Dermis blood vessel endothelial cell (primary cell): ENCODE measurements at places on chromosomes 11 and 22. TPM values are rescaled to one million over a fixed set of nuclear protein-coding genes. Genes with fewer than 3 reads are reported as not detected.

Gene TTC38
- 34.9 and 50.9 TPM in 2 replicates for total RNA-seq

Gene C11orf87
- not detected in 2 replicates for total RNA-seq

Gene CCDC15
- 1.5 and 2.9 TPM in 2 replicates for total RNA-seq

Gene CADM1
- 0.56 and 2.2 TPM in 2 replicates for total RNA-seq

Gene CEND1
- 0.14 and 0.17 TPM in 2 replicates for total RNA-seq

Gene GSTP1
- total RNA-seq: 833 and 1,138 TPM in 2 replicates

Gene FAM111B
- total RNA-seq: 20.6 and 37.6 TPM in 2 replicates

DNA sequence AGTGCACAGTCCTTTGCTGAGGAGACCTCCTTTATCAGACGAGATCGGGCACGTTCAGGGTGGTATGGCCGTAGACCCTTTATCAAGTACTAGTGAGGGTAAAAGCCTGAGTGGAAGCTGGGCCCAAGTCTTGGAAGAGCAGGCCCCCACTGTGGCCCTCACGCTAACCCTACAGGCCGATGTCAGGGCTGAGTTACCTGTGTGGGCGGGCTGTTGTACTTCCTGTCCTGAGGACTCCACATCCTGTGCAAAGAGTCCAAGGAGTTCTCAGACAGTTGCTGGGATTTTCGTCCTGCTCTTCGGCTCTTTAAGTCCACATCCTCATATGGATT is 34.9 kb downstream of the RPL27A start:
- DNase-seq: no peak

DNA sequence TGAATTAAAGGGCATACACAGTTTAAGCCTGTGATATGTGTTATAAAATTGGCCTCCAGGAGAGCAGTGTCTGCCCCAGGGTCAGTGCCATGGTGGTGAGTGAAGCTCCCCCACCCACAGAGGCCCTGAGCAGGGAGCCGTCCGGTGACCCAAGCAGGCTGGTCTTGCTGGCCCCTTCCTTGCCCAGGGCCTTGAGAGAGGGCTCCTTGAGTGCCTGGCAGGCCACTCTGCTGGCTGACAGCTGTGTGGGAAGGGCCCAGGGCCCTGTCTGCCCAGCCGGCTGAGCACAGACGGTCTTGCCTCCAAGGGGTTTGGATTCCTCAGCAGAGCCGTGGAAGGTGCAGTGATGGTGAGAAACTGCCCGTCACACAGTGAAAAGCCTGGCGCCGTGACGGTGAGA is 25.9 kb downstream of the PTDSS2 start:
- DNase-seq: no peak

DNA sequence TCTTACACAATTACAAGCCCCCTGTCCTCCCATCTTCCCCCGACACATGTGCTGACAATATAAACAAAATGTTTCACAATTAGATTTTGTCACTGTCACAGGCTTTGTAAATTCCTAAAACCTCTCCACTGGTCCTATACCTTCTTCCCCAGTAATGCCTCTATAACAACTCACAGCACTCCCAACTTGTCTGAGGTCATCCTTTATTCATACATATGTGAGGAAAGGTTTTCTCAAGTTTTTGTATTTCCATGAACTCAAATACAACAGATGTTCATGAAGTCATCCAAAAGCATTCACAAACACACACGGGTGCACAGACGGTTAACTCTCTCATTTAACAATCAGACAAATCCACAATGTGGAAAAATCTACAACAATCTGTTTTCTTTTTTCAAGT is 1.9 kb downstream of the OR52H1 start:
- DNase-seq: no peak

- DNase-seq: peak; percentile 55
These were observed 36.0 kb downstream of the IRAG1 start for GRCh38 chr11:10657308-10658271.

- peak; percentile 52 for DNase-seq
These were observed 1.1 kb downstream of the UBASH3B start for GRCh38 chr11:122656631-122657101.

GRCh38 chr22:23598805-23599518 is 18.9 kb upstream of the IGLL1 start:
- no peak for DNase-seq

GRCh38 chr11:8775734-8776133 is 93.1 kb downstream of the RPL27A start:
- no peak for DNase-seq

DNA sequence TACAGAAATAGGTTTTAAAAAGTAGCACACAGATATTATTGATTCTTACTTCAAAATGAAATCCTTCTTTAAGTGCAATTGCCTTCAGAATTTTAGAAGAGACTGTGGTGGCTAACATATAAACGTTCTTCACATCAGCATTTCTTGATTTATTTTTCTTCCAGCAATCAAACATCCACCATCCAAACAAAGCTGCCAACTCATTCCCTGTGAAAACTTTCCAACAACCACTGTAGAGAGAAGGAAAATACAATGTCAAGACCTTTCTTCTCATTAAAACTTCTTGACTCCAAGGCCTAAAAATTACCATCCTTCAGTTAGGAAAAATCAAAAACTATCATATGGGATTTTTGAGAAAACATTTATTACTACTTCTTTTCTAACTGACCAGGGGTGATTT is 34.0 kb upstream of the P4HA3 start:
- DNase-seq: no peak

DNA sequence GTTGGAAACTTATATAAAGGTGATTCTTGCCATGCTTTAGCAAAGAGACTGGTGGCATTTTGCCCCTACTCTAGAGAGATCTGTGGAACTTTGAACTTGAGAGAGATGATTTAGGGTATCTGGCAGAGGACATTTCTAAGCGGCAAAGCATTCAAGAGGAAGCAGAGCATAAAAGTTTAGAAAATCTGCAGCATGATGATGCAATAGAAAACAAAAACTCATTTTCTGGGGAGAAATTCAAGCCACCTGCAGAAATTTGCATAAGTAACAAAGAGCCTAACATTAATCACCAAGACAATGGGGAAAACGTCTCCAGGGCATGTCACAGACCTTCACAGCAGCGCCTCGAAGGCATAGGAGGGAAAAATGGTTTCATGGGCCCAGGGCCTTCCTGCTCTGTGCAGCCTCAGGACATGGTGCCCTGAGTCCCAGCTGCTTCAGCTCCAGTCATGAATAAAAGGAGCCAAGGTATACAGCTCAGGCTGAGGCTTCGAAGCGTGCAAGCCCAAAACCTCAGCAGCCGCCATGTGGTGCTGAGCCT is 83.4 kb downstream of the MRTFA start:
- no peak for DNase-seq

DNA sequence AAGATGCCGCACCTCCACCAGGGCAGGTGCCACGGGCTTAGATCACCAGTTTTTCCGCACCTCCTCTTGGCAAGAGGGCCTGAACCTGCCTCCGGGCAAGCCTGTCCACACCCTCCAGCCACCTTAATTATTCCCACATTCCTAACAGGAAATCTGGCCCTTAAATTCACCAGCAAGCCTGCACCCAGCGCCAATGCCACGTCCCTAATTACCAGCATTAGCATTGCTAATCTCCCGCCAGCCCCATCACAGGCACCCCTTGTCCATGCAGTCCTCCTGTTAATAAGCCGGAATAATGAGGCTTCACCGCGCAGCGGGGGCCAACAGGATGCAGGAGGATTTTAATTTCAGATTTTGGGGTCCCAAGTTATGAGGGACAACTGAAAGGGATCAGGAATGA is 69.7 kb downstream of the PHF21B start:
- DNase-seq: no peak

GRCh38 chr11:15258433-15259165 is 143.9 kb downstream of the INSC start:
- no peak for DNase-seq

DNA sequence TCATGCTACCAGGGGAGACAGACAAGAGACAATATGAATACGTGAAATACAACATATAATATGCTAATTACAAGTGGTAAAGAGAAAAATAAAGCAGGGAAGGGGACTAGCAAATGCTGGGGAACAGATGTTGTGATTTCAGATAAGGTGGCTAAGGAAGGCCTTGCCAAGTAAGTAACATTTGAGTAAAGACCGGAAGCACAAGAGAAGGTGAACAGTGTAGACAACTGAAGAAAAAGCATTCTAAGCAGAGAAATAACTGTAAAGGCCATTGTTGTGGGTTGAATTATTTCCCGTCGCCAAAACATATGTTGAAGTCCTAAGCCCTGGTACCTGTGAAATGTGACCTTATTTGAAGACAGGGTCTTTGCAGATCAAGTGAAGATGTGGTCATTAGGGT is 63.7 kb upstream of the EED start:
- DNase-seq: no peak

DNA sequence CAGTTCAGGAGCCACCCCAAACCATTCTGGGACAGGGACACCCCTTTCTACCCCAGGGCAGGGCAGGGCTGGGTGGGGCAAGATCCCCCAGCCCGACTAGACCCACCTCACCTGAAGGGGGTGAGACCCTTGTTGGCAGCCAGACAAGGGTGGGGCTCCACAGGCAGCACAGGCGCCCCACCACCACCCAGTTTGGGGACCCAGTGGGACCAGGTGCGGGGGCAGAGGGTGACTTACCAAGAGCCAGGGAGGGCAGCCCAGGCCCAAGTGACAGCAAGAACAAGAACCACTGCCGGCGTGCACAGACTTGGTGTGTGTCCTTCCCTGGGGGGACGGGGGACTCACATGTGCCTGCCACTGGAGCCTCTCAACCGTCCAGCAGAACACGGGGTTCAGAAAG is 2.2 kb downstream of the ADM2 start:
- DNase-seq: no peak

- DNase-seq: no peak
These were observed 1.6 kb downstream of the RTCB start for GRCh38 chr22:32410459-32410858.

GRCh38 chr11:41045266-41045665 is 414.2 kb downstream of the LRRC4C start:
- DNase-seq: no peak

DNA sequence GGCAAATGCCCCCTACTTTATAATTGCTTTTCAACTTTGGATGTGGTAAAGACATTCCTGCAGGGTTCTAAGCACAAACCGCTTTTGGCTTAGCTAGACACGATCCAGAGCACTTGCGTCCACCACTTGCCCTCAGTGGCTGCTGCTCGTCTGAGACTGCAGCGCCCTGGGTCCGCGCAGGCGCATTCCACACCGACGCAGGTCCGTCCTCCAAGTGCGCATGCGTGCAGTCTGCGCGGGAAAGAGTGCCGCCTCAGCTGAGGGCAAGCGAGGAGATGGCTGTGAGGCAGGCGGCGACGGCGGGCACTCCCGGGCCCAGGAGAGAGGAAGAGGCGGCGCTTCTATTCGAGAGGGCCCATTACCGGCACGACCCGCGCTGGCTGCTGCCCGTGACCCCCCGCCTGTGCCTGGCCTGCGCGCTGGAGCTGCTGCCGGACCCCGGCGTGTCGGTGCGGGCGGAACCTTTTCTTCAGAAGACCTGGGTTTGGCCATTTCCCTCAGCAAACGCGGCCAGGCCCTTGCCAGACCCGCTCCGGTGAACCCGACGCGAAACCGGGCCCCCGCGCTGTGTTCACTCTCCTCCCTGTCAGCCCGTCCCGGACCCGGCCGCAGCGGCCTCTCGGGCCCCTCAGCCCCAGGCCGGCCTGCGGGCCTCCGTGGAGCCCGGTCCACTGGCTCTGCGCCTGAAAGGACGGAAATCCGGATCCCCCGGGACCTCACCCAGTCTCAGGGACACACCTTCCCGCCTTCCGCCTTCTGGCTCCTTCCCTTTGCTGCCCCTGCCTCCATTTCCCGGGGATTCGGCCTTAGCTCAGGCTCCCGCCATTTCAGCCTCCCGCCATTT is at the start of gene MEI1:
MEI1 (plus strand) TSS at position 240 of the 844 bp plus-strand sequence; CDS start at position 276, 36 bp downstream.
- peak; percentile 86 for DNase-seq

DNA sequence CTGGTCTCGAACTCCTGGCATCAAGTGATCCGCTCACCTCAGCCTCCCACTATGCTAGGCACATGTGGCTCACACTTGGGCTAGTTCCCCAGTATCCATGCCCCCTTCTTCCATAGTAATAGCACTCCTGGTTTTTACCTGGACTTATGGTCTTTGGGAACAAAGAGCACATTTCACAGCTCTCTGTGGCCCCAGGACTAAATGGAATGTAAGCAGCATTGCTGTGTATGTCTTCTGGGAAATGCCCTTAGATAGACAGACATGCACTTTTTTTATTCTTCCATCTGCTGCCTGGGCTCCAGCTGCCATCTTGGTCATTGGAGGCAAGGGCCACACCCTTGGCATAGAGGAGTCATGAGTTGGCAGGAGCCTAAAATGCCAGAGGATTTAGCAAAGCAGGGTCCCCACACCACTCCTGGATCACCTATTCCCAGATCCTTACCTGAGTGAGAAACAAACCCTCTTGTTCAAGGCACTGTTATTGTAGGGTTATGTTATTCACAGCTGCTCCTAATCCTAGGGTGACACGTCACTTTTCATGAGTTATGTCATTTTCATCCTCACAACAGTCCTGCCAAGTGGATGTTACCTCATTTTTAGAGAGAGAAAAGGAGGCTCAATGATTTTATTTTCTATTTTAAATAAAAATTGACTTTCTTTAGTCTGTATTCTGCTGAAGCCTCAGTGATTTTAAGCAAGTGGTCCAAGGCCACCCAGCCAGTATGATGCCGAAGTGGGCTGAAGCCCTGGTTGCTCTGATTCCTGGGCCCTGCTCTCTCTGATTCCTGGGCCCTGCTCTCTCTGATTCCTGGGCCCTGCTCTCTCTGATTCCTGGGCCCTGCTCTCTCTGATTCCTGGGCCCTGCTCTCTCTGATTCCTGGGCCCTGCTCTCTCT is 15.7 kb upstream of the GDPD5 start:
- DNase-seq: no peak

- DNase-seq: no peak
These were observed 577.4 kb upstream of the LUZP2 start for GRCh38 chr11:23919455-23919854.

GRCh38 chr11:29312812-29313211 is 704.0 kb downstream of the KCNA4 start:
- no peak for DNase-seq

DNA sequence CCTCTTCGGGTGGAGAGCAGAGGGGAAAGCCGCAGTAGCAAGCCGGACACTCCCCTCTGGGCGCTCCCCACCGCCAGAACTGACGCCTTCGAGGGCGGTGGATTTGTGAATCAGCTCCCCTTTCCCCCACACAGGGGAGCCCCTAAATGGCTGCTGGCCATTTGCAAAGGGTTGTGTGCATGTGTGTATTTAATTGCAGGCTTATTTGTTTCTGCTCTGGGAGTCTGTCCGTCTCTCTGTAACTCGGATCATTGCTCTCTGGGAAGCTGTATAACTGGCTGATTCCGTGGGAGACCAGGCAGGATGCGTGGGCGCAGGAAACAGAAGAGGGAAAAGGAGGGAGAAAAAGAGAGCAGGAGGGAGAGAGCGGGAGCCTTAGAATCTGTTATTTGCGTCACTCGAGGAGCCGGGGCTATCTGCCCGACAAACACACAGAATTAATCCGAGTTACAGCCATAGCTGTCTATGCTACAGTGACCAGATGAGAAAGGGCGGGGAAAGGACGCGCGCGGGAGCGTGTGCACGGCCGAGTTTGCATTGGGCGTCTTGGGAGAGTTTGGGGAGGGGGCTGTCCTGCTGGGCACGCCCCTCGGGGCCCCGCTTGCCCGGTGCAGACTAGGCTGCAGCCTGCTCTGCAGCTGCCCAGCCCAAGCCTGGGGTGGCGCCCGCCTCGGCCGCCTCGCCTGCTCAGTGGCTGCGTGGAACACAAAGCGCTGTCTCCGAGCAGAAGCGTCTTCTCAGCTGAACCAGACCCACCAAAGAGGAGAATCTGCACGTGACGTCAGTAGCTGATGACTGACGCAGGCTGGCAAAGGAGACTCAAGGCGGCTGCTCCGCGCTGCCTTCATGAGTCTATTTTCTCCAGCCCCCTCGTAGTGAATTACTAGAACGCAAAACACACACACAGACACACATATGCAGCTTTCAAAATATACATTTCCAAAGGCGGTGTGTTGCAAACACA is 105.3 kb upstream of the HSD17B12 start:
- DNase-seq: peak; percentile 31
